Lower leg skin (tissue), 4 donors: ENCODE measurements at places on chromosomes 12 and 14. TPM values are rescaled to one million over a fixed set of nuclear protein-coding genes. Genes with fewer than 3 reads are reported as not detected.

NINJ2 gene
- total RNA-seq: 13.0 TPM

FGF6 gene
- total RNA-seq: not detected

ACRBP gene
- total RNA-seq: 0.45 TPM

CLEC4D gene
- not detected for total RNA-seq

EMP1 gene
- 267 TPM for total RNA-seq
